ENCODE measurements at places on chromosomes 2 and 18.

GRCh38 chr18:1019191-1019590, 114.5 kb downstream of the ADCYAP1 start:
- DNase-seq = no peak

DNA sequence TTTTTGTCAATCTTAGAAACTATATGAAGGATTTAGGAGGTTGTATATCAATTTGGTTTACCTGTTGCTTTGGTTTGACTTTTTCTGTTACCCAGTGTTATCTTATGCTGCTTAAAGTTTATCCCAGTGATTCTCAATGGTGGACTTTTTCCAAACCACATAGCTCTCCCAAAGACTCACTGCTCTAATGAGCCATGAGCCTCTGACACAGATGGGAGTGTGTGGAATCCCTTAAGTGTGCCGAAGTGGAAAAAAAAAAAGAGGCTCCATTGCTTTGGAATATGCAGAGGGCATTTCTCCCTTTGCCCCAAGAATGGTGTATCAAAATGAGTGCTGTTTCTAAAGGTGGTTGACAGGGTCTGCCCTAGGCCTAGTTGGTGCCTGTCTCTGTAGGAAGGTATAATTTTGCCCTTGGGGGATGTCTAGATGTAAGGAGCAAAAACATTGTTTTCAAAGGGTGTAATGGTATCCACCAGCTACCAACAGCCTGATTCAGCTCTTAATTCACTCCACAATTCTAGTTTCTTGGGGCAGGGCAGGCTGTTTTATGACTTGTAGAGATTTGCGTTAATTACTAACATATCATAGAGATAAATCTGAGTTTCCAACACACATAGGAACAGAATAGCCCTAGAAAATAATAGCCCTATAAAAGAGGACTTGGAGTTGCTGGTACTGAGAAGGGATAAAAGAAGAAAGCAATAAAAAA, 64.3 kb upstream of the CYP26B1 start:
- DNase-seq = no peak

GRCh38 chr2:240646176-240646899, 21.1 kb downstream of the GPR35 start:
- no peak for DNase-seq

DNA sequence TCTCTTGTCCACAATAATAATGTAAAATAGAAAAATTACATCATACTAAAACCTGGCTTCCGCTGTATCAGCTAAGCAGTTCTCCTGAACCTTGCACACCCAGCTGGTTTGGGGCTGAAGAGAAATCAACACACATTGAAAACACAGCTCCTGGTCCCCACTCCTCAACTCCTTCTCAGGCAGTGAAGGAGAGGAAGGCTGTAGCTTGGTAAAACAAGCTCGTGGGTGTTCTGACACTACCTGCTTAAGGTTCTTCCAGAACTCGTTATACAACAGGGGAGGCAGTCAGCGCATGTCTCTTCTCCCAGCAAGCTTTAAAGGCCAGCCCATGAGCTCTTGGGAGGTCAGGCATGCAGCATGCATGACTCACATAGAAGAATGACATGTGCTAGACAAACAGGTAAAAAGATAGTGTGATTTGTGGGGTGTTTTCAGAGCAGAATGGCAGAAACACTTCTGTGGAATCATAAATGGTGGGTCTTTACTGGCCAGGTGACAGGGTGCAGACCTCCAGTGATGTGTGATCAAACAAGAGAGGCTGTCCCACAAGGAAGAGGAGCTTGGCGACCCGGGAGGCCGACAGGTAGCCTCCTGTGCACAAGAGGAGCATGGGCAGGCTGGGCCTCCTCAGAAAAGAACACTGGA, 69.1 kb downstream of the UXS1 start:
- no peak for DNase-seq

DNA sequence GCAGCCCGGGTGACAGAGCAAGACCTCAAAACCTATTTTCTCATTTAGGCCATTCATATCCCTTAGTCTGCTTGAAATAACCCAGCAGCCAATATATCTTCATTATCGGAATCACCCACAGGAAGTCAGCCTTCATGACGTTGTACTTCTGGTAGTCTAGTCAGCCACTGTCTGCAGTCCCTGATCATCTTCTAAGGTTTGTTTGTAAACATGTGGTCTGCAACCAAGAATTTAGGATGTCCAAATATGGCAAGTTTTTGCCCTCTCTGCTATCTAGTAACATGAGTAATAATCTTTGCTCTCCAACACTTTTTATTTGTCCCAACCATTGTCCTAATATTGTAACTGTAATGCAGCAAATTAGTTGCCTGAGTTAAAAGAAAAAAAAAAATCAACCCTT, 92.5 kb downstream of the PRPF40A start:
- DNase-seq = no peak

DNA sequence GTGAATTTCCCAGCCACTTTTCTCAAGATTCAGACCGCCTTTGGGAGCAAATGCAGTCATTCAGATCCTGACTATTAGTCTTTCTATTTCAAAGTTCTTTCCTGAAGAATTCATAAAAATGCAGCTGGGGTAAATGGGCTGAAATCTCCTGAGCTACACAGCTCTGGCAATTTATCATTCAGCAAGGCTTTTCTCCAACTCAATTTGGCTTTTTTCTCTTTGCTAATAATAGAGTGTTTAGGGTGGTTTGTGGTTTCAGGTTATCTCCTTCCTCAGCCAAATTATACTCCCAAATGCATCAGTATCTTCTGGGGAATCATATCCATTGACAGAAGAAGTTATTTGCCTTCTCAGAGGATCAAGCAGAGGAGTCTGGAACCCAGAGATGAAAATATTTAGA, 282.4 kb upstream of the SLC14A2 start:
- no peak for DNase-seq

DNA sequence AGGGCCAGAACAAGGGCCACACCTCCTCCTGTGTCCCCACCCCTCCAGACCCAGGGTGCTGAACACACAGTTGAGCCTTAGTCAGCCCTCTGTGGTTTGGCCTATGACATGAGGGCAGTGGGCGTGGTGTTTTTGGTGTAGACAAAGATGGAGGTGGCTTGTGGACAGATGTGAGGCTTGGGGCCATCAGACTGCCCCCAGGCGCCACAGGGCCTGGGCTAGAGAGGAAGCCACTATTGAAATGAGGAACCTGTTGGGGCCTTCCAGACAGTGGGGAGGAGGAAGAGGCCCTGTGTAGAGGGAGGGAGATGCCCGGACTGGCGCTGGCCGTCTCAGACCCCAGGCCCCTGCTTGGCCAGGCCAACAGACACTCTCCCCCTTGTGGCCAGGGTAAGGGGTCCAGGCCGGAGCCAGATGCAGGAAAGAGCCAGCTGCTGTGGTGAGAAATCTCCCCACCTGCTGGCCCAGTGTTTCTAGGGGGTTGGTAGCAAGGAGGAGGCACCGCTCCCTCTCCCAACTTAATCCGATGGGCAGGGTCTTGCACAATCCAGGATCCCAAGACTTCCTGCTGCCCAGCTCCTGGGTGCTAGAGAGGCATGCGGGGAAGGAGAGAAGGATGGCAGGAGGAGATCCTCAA, 53.8 kb downstream of the SMAD7 start:
- no peak for DNase-seq

- DNase-seq = no peak
Observed at GRCh38 chr2:149559341-149560068, 28.1 kb downstream of the MMADHC start.

DNA sequence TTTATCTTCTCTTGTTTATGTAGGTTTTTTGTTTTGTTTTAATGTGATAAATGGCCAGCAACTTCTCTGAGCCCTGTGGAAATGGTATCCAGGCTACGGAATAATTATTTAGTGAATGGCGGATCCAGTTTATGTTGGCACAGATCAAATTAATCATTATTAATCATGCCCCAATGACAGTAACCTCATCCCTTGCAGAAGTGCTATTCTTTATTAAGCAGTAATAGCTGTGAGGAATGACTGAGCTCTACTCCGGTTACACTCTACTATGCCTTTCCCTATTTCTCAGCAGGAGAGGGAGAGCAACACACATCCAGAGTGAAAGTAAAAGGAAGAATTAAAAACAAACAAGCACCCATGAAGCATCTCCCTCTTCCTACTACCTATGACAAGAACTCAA, 84.8 kb downstream of the SETBP1 start:
- no peak for DNase-seq

DNA sequence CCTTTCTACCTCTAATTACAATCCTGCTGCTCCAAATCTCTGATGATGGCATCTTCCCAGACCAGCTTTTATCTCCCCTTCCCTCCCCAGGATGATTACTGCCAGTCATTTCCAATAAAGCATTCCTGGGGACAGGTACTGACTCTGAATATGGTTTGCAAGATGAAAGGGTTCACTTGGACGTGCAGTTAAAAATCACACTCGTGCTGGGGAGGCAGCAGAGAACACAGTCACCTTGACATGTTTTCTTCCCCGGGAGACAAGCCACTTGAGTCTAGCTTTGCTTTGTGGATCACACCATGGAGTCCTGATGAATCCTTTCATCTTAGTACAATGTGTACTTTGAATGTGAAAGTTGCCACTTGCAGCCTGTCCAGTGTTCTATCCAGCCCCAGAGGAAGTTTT, 175.0 kb downstream of the ALPK2 start:
- no peak for DNase-seq

- DNase-seq = no peak
Observed at GRCh38 chr2:71003396-71003795, 8.7 kb upstream of the TEX261 start.

DNA sequence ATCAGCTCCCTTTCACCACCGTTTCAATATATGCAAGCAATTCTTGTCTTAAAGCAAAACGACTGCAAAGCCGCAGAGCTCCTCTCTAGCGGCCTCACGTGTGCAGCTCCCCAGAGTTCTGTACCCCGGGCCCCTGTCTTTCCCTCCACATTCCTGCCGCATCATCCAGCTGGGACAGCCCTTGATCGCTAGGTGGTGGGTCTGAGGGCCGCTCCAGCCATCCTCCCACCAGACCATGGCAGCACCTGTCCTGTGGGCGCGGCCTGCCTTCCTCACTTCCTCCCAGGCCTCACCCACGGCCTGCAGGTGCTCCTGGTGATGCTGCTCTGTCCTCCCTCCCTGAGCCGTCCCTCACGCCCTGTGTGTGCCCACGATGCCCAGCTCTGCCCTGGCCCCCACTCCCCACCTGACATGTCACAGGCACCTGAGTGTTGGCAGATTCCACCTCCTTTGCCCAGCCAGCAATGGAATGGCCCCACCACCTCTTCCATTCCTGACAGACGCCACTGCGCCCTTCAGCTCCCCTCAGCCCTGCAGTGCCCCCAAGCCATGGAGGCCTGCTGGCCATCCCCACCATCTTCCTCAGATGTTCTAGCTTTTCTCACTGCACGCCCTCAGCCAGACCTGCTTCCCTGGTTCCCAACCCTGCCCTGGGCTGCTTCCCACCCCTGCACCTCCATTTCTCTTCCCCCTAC, 15.3 kb upstream of the ALLC start:
- no peak for DNase-seq

DNA sequence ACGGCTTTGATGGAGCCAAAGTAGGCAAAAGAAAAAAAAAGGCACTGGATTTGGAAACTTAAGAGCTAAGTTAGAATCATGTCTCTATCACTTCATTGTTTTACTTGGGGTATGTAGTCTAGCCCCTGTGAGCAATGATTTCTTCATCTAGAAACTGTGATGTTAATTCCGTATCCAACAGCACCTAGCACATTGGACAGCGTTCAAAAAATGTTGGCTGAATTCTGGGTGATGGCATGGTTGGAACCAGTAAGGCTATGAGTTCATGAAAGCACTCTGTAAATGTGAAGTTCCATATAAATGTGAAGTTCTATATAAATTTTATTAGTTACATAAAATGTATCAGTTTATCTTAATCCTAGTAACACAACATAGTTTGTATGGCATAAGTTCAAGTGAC, 308.5 kb upstream of the HNMT start:
- no peak for DNase-seq

GRCh38 chr2:152825834-152826233, 107.4 kb downstream of the ARL6IP6 start:
- DNase-seq = no peak

DNA sequence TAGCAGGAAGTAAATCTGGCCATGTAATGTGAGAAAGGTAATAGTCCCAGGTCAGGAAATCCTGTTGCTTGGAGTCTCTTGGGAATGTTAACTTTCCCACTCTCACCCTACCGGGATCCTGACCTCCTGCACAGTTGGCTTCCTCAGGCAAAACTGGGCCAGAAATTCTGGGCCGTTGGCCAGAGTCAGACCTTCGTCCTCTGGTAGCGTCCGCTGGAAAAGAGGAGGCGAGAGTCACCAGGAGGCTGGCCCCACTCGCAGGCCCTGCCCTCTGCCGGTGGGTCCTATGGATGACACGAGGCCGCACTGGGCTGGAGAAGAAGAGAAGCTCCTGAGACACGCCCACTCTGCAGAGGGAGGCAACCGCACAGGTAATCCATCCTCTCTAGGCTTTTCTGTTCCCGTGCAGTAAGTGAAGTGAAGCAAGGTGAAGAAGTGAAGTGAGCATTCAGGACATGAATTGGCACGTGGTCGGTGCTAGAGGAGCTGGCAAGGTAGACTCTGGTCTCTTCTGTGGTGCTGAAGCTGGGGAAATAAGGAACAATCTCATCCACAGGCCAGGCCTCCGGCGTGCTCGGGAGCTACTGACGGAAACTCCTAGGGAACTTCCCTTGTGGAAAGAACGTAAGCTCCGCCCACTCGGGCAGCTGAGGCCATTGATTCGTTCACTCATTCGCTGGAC, 182.7 kb upstream of the GLI2 start:
- DNase-seq = no peak

GRCh38 chr2:62923242-62923641, 127.4 kb upstream of the OTX1 start:
- DNase-seq = no peak

DNA sequence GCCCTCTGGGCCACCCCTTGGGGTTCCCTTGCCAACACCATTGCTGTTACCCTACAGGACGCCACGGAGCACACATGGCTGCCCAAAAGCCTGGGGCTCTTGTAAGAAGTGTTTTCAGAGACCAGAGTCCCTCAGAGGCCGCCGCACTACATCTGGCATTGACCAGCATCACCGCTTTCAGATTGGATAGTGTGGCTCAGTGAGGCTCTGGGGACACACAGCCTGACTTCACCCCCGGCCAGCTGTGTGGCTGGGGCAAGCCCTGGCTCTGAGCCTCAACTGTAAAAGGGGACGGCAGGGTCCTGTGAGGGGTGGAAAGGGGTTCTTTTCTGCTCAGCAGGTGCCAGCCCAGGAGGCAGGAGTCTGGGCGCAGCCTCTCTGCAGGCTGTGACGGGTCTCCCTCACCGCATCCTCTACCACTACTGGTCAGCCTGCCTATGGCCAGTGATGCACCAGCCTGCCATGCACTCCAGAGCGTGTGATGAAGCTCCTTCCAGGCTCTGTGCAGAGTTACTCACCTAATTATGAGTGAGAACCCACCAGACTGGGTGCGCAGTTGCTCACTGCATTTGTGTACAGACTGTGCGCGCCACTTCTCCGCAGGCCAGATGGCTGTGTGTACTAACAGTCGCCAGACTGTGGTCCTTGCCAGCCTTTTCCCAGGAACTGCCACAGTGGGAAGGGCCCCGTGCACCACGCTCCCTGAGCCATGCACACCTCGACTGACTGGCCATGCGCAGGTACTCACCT, 10.7 kb upstream of the OTOF start:
- no peak for DNase-seq

Data from activated gamma-delta T cell (primary cell).